ENCODE measurements at places on chromosomes 3 and 15.

DNA sequence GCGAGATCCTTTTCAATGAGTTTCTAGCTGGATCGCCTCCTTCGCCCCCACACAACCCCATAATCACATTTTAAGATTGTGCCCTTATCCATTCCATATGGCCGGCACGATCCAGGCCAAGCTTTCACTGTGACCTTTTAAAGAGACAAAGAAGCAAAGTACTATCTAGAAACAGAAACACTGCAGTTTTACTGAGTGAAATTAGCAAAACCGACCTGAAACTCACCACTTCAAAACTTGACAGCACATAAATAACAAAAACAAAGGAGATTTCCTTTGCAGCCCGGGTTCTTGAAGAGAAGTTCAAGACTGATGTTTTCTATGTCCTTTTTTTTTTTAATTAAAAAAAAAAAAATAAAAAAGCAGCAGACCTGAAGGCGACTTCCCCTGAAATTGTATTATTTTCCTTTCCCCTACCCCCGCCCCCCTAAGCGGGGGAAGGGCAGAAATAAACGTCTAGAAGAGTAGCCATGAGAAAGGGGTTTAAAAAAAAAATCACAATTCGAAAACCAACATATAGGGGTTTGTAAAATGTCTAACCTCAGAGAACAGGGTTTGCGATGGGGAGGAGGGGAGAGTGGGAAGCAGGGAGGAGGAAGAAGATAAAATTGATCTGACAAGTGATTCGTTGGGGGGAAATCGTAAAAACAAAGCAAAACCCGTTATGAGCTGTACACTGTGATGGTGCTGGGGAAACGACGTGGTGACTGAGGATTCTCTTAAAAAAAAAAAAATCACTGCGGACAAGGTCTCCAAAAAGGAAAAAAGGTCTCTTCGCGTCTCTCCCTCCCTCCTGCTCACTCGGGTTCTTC, 1.5 kb downstream of the SATB1 start:
- peak; percentile 72 for DNase-seq

DNA sequence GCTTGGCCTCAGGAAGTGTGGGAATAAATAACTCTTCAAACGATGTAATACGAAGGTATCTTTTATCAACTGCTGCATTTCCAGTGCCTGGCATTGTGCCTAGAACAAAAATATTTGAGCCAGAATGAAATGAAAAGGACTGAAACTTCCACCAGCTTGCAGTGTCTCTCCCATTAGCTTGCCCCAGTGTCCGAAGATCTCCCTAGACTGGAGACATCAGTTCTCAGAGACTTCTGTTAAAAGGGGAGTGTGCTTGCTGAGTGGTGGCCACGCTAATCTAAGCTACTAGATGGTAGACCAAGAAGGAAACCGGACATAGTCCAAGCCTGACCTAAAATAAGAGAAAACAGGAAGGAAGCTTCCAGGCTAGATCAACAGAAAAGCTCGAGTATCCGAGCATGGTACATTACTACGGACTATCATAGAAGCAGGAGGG, 28.6 kb downstream of the KCNAB1 start:
- no peak for DNase-seq

GRCh38 chr3:153910387-153910786, 210.8 kb upstream of the ARHGEF26 start:
- no peak for DNase-seq

- DNase-seq = no peak
Observed at GRCh38 chr15:73437543-73438109, 5.3 kb upstream of the REC114 start.

GRCh38 chr3:196706731-196707130, 5.3 kb downstream of the CEP19 start:
- no peak for DNase-seq

DNA sequence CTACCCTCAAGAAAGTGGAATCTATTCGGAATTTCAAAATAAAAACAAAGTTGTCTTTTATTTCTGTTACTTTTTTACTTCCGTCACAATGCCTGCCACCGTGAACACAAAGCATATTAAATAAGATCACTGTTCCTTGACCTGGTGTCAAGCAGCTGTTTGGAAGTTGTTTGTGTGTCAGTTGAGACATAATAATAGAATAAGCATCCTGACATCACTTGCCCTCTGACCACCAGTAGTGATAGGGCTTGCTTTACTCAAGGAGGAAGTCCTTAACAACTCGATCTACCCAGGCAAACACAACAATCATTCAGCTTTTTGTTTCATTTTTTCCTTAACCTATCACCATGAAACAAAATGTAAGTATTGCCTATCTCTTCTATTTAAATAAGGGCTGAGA, 454.4 kb upstream of the RASGRP1 start:
- peak; percentile 87 for DNase-seq

- DNase-seq = no peak
Observed at GRCh38 chr3:190209533-190209932, 88.8 kb upstream of the P3H2 start.

DNA sequence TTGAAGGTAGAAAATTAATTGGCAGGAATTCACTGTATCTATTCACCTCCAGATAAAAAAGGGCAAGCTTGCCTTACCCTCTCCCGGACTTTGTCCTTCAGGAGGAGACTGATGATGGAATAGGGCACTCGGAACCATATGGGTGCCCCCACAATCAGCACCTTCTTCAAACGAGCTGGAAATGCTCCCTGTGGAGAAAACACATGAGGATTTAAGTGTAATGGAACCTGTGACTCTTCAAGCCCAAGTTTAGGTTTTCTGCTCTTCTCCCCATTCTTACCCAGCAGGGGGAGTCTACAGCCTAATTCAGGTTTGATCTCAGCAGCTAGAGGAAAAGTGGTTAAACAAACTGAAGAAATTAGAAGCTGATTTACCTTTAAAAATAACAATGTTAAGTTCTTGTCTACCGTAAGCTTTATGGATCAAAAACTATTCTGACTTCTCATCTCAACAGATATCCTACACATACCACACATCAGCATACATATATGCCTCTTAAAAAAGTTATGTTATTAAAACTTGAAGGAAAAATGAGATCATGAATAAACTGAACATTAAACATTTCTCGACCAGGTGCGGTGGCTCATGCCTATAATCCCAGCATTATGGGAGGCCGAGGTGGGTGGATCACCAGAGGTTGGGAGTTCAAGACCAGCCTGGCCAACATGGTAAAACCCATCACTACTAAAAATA, 57.5 kb upstream of the SIN3A start:
- peak; percentile 52 for DNase-seq

DNA sequence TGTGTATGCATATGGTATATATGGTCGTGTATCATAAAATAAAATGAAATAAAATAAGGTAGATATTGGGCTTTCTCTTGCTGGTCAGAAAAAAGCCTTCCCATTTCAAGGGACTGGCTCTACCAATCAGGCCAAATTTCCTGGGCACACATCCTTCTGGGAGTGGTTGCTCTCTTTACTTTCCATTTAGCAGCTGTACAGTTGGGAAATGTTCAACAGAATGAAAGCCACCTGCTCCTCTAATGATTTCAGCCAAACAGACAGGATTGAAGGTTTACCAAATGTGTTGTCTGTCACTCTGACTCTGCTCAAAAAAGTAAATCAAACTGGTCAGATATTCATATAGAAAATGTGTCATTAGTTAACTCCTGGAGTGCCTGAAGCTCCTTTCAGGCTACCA, 380.4 kb downstream of the ROBO2 start:
- no peak for DNase-seq

DNA sequence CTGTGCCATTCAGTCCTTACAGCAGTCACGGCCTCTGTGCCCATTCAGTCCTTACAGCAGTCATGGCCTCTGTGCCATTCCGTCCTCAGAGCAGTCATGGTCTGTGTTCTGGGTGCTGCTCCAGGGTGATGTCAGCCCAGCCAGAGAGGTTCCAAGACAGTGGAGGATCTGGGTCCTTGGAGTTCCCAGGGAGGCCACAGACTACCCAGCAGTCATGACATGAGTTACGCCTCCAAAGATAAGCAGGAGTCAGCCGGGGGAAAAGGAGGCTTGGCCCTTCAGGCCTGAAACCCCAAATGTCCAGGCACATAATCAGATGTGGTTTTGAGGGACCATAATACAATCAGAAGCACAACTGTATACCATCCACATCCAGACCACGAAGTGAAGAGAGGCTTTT, 115.7 kb downstream of the ADAMTS17 start:
- DNase-seq = no peak

- peak; percentile 93 for DNase-seq
Observed at GRCh38 chr3:50264383-50264963, 4.5 kb upstream of the SEMA3B start.

GRCh38 chr3:55731741-55732140, 244.6 kb upstream of the WNT5A start:
- no peak for DNase-seq

DNA sequence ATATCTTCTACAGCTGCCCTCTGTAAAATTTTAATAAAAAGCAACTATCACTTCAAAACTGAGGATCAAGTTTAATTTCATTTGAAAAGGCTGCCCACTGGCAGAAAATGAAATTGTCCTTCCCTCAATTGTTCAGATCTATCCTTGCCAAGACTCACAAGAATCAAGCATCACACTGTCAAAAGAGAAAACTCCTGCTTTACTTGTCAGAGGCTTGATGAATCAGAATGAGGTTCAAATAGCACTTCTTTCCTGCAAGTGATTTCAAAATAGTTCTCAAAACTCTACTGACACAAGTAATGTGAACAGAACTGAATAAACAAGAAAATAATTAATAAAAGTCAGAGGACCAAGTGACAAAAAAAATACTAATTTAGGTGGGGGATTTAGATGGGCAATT, 70.6 kb downstream of the GOLIM4 start:
- DNase-seq = peak; percentile 29

GRCh38 chr3:126170073-126170777, 10.2 kb downstream of the ALDH1L1 start:
- DNase-seq = no peak

- DNase-seq = no peak
Observed at GRCh38 chr3:168813225-168813802, 717.6 kb upstream of the GOLIM4 start.

DNA sequence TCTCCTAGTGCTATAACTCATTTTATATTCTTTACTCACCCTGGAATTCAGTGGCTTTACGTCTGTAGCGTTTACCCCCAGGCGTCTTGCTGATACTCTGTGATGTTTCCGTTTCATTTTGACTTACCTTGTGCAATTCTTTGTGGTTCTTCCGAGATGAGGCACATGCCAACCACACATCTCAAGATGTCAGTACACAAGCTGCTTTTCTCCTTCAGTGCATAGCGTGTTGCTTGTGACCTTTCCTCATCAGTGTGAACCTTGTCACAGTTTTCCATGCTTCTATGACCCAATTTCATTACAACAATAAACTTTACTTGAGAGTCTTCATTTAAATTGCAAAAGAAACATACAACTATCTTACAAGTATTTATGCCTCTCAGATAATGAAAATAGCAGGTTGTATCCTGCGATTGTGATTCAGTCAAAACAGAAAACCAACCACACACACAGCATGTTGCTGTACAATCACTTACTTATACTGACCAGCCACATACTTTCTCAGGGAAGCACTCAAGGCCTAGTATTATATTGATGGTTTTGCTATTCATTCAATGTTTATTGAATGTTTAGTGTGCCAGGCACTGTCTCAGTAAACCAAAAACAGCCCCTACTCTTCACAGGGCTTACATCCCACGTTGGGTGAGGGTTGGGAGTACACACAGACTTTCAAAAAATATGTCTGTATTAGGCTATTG, 4.6 kb upstream of the TBL1XR1 start:
- DNase-seq = no peak

GRCh38 chr15:89192136-89192535, 29.2 kb downstream of the RLBP1 start:
- no peak for DNase-seq

DNA sequence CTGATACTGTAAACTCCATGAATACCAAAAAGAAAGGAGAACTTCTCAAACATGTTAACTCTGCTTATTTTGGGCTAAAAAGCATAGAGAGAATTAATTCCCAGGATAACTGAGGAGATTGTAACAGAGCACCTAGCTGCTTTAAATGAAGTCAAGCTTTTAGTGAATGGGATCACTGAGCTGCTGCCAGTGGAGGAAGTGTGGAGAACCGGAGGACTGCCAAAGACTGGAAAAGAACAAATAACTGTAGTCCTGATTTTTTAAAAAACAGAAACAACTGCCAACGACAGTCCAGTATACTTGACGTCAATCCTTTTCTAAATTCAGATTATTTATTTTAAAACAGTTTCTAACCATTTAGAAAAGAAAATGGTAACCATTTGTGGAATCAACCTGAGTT, 3.3 kb downstream of the C3orf70 start:
- no peak for DNase-seq

GRCh38 chr15:41180206-41180789, 50.3 kb downstream of the EXD1 start:
- DNase-seq = no peak

- peak; percentile 48 for DNase-seq
Observed at GRCh38 chr3:58173669-58174398, 36.9 kb downstream of the DNASE1L3 start.

DNA sequence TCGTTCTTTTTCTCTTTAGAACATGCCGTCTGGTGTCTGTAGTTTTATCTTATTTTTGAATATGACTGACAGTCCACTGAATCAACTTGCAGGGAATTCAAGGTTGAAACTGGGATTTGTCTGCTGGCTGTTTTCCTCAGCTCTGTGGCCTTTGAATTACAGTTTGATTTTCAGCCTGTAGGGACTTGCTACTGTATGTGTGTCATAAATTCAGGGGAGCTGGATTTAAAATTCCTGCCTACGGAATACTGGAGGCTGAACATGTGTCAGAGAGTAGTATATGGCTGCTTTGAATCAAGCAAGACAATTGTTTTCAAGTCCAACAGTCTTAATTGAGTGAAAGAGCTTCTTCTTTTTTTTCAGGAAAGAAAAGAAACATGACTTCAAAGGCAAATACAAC, 33.9 kb downstream of the RARB start:
- no peak for DNase-seq

GRCh38 chr15:56930669-56931313, 12.3 kb downstream of the TCF12 start:
- no peak for DNase-seq

DNA sequence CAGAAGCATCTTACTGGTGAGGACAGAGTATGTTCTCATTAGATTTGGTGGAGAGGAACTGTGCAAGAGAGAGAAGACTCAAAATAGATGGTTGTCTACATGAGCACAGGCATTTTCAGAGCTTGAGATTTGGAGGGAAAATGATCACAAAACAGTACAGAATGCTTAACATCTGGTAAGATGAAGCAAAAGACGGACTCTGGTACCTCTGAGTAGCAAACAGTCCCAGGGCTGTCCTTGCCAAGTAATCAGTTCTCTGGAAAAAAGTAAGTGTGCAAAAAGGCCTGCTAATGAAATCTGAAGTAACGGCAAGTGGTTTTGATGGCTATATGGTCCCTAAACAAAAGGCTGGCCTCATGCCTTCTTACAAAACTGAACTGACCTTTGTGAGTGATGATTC, 414.2 kb downstream of the CNTN4 start:
- no peak for DNase-seq

GRCh38 chr3:11944052-11944673, 60.0 kb upstream of the SYN2 start:
- DNase-seq = peak; percentile 35

GRCh38 chr3:155001289-155002010, 78.7 kb upstream of the MME start:
- no peak for DNase-seq

All from myocyte (in vitro differentiated cells).